ENCODE measurements at places on chromosomes 3 and 15.

DNA sequence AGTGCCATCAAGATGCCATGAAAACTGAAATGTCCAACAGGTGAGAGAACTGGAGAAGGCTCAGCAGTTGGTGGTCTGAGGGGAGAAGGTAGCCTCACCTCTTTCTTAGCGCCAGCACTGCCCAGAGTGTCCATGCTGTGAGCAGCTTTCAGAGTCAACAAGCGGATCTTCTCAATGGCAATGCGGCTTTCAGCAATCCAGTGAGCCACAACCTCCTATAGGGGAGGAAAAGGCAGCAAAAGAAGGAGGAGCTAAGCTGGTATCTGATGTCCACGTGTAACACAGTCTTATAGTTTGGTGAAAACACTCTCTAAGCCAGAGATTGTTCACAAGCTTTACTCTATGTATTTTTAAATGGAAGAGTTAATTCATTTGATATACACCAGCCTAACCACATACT lies 36.1 kb upstream of the ACKR4 start:
- DNase-seq, result no peak

DNA sequence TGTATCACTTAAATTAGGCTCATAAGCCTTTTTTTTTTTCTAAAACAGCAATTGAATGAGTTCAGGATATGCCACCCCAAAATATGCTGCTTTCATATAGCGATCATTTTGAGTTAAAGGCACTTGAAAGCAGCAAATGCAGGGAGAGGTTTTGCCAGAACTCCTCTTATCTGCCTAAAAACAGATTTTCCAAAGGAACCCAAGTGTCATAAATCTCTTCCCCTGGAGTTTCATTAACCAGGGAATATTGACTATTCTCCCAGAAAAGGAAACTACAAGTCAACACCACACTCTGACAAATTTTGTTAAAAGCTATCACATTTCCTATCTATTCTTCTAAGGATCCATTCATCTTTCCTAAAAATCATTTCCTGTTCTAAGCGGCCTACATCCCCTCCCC lies 11.3 kb downstream of the DNAAF4 start:
- no peak for DNase-seq

DNA sequence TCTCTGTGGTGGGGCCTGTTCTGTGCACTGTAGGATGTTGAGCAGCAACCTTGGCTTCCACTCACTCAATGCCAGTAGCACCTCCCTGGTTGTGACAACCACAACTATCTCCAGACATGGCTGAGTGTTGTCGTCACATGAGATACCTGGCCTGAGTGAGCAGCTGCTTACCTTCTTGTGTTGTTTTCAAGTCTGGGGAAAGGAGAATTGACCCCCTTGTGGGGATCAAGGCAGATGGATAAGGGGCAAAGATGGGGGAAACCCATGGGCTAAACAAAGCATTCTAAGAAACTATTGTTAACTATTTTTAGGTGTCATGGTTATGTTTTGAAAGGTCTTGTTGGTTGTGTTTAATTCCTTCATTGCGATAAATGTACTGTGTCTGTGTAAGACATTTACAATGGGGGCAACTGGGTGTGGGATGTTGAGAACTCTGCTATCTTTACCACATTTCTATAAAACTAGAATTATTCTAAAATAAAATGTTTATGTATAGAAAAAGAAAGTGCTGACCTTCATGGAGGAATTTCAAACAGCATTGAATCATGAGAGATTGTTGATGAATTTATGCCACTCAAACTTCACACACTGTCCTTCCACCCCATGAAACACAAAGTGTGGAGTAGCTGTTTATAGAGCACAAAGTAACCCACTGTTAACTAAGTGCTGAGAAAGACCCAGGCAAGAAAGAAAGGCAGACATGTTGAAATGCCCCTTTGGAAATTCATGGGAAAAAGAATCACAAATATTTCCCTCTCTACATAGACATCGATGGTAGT lies 48.4 kb upstream of the SPTSSB start:
- no peak for DNase-seq

- DNase-seq, result no peak
Measured at GRCh38 chr3:14322001-14322400, 80.4 kb upstream of the SLC6A6 start.

DNA sequence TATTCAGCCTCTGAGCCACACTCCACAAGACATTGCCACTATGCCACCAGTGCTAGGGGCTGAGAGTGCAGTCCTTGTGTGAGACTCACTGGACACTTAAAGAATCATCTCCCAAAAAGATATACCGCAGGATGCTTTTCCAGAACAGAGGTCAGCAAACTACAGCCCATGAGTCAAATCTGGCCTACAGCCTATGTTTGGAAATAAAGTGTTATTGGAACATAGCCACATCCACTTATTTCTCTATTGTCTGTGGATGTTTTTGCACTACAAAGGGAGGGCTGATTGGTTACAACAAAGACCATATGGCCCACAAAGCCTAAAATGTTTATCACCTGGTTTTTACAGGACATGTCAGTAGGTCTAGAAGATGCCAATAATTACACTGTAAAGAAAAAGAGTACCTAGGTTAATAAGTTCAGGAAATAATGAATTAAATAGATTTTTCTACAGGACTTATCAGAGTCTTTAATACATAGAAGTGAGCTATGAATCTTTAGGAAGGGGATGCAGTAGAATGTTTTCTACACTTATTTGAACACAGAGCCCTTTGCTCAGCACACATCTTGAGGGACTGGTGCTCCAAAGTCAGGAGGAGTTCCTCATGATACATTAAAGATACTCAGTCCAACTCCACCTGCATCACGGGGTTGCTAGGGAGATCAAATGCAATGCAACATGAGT lies 26.3 kb downstream of the SRGAP3 start:
- no peak for DNase-seq

DNA sequence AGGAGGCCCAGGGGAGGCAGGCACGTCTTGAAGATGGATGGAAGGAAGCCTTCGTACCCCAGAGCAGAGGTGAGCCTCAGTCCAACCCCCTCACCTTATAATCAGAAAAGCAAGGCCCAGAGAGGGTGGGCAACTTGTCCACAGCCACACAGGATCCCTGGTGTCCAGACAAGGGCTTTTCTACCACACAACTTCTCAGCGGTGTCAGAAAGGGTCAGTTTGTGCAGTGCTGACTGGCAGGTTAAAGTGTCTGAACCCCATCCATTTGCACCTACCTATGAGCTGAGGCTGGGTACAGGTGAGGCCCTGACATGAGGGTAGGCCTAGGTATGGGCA lies 8.6 kb downstream of the IGDCC3 start:
- DNase-seq, result no peak

DNA sequence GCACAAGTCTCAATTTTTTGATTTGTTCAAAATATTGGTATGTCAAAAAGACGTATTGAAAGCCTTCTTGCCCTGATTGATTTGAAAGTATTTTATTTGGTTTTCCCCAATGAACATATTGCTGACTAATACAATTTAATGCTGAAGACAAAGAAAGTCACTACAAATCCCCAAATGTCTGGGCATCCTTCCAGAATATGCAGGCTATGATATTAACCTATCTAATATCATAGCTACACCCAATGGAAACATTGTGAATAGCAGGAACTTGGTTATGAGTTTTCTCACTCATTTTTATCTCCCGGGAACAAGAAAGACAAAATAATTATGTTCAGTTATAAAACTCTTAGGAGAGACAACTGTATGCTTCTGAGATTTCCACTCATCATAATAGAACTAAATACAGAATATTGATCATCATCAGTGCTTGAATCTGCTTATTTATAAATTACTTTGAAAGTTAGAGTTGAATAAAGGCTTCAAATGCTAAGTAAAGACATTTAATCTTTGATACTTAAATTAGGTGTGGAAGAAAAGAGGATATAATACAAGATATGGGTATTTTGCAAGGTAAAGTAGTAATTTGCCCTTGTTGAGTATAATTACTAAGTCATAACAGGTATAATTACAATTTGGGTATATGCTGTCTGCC lies 483.9 kb downstream of the RBMS3 start:
- DNase-seq, result no peak

- DNase-seq, result no peak
Measured at GRCh38 chr3:127409421-127410136, 121.7 kb upstream of the PRR20G start.

GRCh38 chr3:52277972-52278509 lies 408 bp downstream of the WDR82 start:
- no peak for DNase-seq

DNA sequence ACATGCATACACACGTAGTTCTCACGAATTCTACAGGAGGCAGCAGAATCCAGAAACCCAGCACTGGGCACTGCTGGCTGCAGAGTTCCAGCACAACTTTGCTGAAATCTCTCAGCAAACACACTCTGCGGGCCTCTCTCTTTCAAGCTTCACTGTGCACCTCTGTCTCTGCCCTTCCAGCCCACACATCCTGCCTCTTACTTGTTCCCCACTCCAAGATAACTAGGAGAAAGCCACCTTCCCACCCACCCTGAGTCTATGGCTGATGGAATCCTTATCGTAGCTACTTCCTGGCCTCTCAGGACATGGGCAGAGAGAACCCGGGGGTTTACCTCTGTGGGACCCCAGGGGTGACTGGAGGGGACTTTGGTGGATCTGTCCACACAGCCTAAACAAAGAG lies 11.9 kb downstream of the ANP32A start:
- DNase-seq, result no peak

DNA sequence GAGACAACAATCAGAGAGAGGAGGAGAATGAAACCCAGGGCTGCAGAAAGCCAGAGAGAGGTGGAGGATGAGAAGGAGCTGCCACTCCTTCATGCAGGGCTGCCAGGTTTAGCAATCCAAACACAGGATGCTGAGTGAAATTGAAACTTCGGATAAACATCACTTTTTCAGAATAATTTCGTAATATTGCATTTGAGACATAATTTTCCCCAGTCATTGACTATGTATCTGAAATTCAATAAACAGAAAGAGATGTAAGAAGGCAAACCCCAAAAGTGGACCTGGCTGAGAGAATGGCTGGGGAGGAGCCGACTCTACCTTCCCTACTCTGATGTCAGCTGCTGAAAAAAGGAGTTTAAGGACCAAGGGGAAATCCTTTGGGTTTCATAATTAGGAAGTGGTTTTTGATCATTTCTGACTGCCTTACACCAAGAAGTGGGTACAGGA lies 33.8 kb downstream of the SLC9A9 start:
- no peak for DNase-seq

- DNase-seq, result no peak
Measured at GRCh38 chr3:122350814-122351418, 25.9 kb downstream of the CSTA start.

- DNase-seq, result peak; percentile 24
Measured at GRCh38 chr15:92617549-92618520, 37.7 kb downstream of the FAM174B start.

DNA sequence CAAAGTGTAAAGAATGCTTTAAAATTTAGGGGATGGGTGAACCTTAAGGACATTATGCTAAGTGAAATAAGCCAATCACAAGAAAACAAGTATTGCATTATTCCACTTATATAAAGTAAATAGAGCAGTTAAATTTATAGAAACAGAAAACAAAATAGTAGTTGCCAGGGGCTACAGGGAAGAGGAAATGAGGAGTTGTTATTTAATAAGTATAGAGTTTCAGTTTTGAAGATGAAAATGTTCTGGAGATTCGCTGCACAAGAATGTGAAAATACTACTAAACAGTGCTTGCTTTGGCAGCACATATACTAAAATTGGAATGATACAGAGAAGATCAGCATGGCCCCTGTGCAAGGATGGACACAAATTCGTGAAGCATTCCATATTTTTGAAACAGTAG lies 32.0 kb downstream of the DNAH12 start:
- no peak for DNase-seq

GRCh38 chr15:88004399-88004798 lies 252.1 kb downstream of the NTRK3 start:
- DNase-seq, result no peak

- no peak for DNase-seq
Measured at GRCh38 chr3:35857004-35857403, 217.7 kb downstream of the ARPP21 start.

GRCh38 chr15:101545548-101546505 lies 56.3 kb upstream of the PCSK6 start:
- DNase-seq, result no peak

DNA sequence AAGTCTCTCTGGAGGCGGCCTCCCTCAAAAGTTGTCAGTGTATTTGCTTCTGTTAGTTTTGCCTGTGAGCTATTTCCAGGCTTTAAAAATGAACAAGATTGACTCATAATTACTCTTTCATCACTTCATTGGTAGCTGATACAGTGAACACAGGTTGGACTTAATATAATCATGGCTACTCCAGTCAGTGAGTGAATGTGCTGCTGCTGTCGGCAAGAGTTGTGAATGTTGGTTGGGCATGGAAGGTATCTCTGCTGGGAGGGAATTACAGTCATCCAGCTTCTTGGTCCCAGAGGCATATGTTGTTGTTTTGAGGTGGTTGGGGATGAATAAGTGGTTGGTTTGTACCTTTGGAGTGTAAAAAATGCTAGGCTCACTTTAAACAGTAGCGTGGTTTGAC lies 11.5 kb downstream of the TCF12 start:
- no peak for DNase-seq

DNA sequence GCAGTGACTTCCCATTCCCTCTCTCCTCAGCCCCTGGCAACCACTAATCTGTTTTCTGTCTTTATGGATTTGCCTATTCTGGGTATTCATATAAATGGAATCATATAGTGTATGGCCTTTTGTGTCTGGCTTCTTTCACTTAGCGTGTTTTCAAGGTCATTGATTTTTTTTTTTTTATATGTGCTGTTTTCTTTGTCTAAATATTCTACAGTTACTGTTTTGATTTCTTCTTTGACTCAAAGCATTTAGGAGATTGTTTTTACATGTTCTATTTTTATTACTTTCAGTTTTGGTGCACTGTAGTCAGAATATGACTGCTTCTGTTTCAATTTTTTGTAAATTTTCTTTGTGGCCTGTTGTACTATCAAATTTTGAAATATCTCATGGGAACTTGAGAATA lies 71.9 kb upstream of the RNU6-1 start:
- DNase-seq, result no peak

DNA sequence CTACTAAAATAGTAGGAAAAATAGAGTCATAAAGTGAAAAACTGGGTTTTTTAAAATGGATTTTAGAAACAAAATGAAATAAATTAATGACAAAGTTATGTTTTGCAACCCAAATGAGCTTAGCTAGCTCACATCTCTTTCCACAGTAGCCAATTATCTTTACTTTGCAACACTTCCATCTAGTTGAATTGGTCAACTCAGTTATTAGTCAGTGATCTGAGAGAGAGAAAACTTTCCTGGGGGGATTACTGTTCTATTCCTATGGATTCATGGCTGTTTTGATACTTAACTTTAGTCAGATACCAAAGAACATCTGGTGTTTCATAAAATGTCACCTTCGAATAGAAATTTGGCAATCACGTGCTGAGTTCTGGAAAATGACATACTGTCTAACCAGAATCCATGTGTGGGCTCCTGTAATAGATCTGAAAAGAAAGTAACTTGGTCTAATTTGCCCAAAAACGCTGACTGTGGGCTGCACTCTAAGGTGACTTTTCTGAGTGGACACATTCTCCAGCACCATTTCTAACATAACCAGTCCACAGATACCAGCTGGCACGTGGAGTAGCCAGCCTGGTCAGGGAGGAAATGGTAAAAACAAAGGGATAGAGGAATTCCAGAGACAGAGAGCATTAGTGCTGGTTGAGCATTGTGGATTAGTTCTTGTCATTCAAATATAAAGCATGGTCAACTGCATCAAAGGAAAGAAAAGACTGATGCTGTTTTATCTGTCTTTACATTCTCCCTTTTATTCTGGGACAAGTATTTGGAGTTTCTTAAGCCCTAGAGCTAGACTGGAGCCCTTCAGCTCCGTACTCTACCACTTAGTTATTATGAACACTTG lies 45.2 kb upstream of the CCDC80 start:
- no peak for DNase-seq

- DNase-seq, result no peak
Measured at GRCh38 chr15:64163659-64164362, 989 bp upstream of the PPIB start.

GRCh38 chr3:13705702-13706280 lies 156.9 kb downstream of the FBLN2 start:
- no peak for DNase-seq
